Stimulated activated CD8-positive, alpha-beta memory T cell treated with anti-CD3 and anti-CD28 coated beads, Interleukin-4, amount 100 ng/mL, for 4 hours (primary cell): ENCODE measurements at places on chromosomes 5 and 9.

- no peak for DNase-seq
These were observed 15.8 kb downstream of the NLN start for GRCh38 chr5:65737842-65738241.

GRCh38 chr9:110077925-110078324 lies 130.0 kb downstream of the C9orf152 start:
- no peak for DNase-seq

GRCh38 chr5:167426501-167426900 lies 864.9 kb upstream of the WWC1 start:
- no peak for DNase-seq

DNA sequence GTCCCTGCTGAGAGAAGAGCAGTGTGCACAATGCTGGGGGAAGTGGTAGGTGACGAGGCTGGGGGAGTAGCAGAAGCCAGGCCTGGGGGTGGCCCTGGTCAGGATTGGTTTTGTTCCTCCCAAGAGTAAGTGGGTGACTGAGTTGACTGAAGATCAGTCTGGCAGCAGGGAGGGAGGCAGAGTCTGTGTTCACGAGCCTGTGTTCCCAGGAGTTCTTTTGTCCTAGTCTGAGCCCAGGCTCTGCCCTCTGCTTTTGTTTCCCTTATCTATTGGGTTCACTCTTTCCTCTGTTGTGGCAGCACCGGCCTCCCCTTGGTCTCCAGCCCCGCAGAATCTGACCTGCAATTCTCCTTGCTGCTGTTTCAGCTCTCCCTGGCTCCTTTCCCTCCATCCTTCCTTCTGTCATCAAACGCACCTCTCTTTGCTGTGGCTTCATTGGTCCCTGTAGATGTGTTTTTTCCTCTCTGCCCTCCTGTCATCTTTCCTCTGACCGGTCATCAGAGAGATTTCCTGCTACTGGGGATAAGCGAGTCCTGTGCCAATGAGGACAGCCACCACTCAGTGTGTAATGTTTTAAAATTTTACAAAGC lies 607.4 kb downstream of the KIF4B start:
- DNase-seq, result no peak

DNA sequence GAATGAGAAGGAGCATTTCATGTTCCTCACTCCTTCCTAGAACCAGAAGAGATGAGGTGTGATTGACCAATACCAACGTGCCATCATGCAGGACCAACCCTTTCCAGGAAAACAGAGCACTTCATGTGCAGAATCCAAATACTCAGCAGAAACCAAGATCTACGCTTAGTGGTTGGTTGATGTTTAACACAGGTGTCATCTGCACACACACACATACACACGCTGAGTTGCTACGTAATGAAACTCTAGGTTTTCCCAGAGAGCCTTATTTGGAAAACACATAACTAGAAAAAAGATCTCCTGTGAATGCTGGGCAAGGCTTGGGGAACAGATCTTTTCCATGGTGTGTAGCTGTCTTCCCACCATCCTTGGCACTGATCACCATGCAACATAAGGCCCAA lies 21.1 kb upstream of the ZNF622 start:
- no peak for DNase-seq

GRCh38 chr5:36531401-36531800 lies 75.0 kb upstream of the SLC1A3 start:
- DNase-seq, result no peak

GRCh38 chr9:12351293-12352044 lies 341.7 kb upstream of the TYRP1 start:
- DNase-seq, result no peak

GRCh38 chr9:18941060-18941740 lies 91.8 kb downstream of the SAXO1 start:
- no peak for DNase-seq

GRCh38 chr9:121927636-121928035 lies 165.5 kb downstream of the TTLL11 start:
- DNase-seq, result no peak

DNA sequence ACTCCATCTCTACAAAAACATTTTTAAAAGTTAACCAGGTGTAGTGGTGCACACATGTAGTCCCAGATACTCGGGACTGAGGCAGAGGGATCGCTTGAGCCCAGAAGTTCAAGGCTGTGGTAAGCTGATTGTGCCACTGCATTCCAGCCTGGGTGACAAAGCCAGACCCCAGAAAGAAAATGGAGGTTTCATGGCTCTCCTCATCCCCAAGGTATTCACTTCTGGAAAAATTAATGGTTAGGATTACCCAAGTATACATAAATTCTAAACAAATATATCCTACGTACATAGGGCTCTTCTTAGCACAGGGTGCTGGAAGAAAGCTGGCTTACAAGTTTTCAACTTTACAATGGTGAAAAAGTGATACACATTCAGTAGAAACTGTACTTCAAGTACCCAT lies 18.6 kb upstream of the RECK start:
- no peak for DNase-seq

GRCh38 chr9:116646661-116647514 lies 40.2 kb upstream of the TRIM32 start:
- DNase-seq, result no peak

DNA sequence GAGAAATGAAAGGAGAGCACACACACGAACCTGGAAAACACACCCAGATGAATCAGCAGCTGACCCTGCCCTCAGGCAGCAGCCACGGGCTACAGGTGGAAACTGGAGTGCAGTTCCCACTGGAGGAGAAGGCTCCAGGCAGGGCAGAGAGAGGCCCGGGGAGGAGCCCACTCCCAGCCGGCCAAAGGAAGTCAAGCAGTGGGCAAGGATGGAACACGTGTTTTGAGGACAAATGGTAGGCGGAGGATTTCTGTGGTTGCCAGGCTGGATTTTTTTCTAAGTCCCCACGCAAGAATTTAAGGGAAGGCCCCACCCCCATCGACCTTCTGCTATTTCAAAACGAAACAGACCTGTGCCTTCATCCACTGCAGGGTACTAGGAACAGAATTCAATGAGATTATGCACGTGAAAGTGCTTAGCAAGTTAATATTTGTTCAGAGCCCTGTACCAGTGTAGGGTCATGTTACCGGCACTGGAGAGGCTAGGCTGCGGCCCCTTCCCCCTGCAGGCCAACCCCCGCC lies 6.8 kb downstream of the EPB41L4B start:
- no peak for DNase-seq

GRCh38 chr5:121408778-121409177 lies 442.9 kb upstream of the FTMT start:
- DNase-seq, result no peak

DNA sequence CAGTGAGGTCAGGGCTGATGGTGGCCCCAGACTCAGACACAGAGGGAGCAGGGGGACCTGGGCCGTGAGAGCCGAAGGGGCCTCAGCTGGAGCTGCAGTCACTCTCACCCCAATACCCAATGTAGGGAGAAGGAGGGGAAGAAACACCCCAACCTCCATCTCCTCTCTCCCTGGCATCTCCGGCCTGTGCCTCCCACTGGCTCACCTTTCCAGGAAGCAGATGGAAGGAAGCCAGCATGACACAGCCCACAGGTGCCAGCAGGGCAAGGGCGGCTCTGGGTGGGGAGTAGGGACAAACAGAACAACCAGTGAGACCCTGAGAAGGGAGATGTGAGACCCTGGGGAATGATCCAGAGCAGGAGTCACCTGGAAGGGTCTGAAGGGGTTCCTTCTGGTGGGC lies 3.0 kb upstream of the CRB2 start:
- no peak for DNase-seq

DNA sequence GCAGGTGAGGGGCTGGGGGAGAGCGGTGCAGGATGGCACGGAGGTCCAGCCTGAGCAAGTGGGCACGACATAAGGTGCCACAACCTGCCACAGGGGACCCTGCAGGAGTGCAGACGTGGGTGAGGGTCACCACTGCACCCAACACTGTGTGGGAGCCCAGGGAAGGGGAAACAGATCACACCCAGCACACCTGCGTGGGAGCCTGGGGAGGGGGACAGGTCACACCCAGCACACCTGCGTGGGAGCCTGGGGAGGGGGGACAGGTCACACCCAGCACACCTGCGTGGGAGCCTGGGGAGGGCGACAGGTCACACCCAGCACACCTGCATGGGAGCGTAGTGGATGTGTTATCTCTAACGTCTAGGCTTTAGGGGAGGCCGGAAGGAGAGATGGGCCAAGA lies 47.4 kb upstream of the CLPTM1L start:
- DNase-seq, result no peak

DNA sequence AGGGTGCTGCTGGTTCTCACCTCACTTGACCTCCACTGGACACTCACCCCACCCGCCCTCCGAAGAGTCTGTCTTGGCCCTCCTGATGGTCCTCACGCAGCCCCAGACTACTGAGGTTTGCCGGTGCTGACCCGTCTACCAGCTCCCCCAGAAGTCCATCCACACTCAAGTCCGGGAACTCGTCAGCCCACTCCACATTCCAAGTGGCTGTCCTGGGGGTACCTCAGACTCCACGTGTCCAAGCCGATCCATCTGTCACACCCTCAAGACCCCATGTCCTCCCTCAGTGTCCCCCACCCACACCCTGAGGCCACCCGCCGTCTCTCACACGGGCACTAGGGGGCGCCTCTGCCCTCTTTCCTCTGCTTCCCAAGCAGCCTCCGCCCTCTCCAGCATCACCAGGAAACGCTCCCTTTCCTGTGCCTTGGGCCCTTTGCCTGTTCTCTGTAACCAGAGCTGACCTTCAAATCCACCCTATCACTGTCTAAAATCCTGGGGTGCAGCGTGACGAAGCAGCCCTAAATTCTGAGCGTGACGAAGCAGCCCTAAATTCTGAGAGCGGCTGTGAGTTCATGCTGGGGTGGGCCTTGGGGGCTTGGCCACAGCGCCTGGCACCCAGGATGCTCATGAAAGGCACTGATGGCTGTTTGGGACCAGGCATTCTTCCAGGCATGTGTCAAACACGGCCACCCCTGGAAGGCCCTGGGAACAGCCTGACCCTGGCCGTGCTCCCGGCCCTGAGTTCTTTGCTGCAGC lies 95.7 kb downstream of the KCNT1 start:
- DNase-seq, result no peak

DNA sequence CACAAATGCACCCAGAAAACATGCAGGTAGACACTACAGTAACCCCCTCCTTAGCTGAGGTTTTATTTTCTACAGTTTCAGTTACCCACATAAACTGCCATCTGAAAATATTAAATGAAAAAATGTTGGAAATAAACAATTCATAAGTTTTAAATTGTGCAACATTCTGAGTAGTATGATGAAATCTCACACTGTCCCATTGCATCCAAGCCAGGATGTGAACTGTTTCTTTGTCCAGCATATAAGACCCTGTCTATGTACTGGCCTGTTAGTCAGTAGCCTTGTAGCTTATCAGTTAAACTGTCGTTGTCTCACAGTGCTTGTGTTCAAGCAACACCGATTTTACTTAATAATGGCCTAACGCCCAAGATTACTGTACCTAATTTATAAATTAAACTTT lies 630.5 kb downstream of the ANXA1 start:
- no peak for DNase-seq
